ENCODE measurements at places on chromosomes 6 and 20. TPM values are rescaled to one million over a fixed set of nuclear protein-coding genes. Genes with fewer than 3 reads are reported as not detected.

- no peak for DNase-seq
- H3K4me1 ChIP-seq: no peaks in the 10 kb centered on the region
- no peak overlapping the region for H3K4me3 ChIP-seq
- H3K27ac ChIP-seq: no peak overlapping the region
- H3K36me3 ChIP-seq: no peaks in the 10 kb centered on the region
Measured at GRCh38 chr20:51014797-51015722, 7.8 kb downstream of the KCNG1 start.

- H3K4me1 ChIP-seq: no peaks in the 10 kb centered on the region
- no peaks in the 10 kb centered on the region for H3K27me3 ChIP-seq
- H3K36me3 ChIP-seq: no peaks in the 10 kb centered on the region
Measured at GRCh38 chr6:90136837-90137568, 159.6 kb downstream of the BACH2 start.

DNA sequence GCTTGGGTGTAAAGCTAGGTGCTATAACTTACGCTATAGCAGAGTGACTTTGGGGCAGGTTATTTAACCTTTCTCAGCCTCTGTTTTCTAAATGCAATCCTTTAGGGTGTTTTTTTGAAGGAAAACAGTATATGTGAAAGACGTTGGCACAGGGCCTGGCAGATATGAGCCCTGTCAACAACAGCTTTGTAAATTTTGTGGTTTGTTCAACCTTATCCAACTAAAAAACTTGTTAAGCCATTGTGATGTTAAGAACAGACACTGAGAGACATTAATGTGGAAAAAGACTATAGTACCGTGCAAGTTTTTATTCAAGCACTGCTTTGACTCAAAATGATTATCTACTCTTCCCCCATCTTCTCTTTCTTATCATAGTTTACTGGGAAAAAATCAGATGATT lies 8.2 kb downstream of the HECA start:
- DNase-seq: no peak
- H3K27me3 ChIP-seq: no peaks in the 10 kb centered on the region
- H3K36me3 ChIP-seq: no peaks in the 10 kb centered on the region
- H3K4me3 ChIP-seq: no peak overlapping the region

GRCh38 chr6:37517411-37517812 lies 17.7 kb upstream of the CCDC167 start:
- no peaks in the 10 kb centered on the region for H3K36me3 ChIP-seq
- H3K4me1 ChIP-seq: no peaks in the 10 kb centered on the region
- H3K4me3 ChIP-seq: no peak overlapping the region
- H3K27ac ChIP-seq: no peak overlapping the region

DNA sequence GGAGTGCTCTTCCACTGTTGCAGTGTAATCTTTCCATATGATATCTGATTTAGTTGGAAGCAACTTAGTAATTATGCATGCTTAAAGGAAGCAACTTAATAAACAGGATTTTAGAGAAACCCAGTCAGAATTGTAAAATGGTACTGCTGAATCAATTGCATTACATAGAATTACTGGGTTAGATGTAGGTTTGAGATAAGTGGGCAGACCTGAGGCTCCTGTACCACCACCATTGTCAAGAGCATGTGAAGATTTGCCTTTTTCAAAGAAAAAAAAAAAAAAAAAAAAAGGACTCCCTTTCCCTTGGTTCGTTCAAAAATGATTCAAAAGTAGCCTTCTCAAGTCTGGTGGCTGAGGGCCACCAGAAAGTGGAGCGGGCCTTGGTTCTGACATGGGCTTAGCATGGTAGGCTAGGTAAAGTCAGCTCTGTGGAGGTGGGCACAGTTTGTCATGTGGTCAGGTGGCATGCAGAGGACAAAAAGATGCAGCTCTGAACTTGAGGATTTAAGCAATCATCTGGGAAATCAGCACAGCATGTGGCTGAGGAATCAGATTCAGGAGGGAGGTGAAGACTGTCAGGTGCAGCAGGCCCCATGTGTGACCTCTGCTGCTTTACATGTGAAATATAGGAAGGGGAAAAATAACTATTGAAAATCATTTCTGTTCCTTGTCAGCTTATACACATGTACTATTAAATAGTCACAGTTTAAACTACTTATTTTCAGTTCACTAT lies 32.4 kb downstream of the ARID1B start:
- no peak for DNase-seq
- no peaks in the 10 kb centered on the region for H3K36me3 ChIP-seq
- no peak overlapping the region for H3K27ac ChIP-seq
- no peak overlapping the region for H3K4me3 ChIP-seq
- no peaks in the 10 kb centered on the region for H3K27me3 ChIP-seq

- H3K27me3 ChIP-seq: no peaks in the 10 kb centered on the region
- H3K36me3 ChIP-seq: no peaks in the 10 kb centered on the region
- no peak for DNase-seq
- peaks cover 5% of the 10 kb centered on the region for H3K4me1 ChIP-seq
Measured at GRCh38 chr6:43231053-43231452, 1.8 kb upstream of the DNPH1 start.

The CRISP3 gene
- total RNA-seq: 4.8 TPM

The SNAI1 gene
- total RNA-seq: 1.4 TPM

The BANF2 gene
- total RNA-seq: 6.4 TPM

- no peaks in the 10 kb centered on the region for H3K4me1 ChIP-seq
- no peak for DNase-seq
- H3K36me3 ChIP-seq: no peaks in the 10 kb centered on the region
- H3K27ac ChIP-seq: no peak overlapping the region
- H3K27me3 ChIP-seq: no peaks in the 10 kb centered on the region
Measured at GRCh38 chr6:169046483-169047192, 207.0 kb downstream of the THBS2 start.
